A673 (cell line): ENCODE measurements at places on chromosomes 13 and 19.

- H3K36me3 ChIP-seq, result no peaks in the 10 kb centered on the region
- H3K4me3 ChIP-seq, result peak within 1 kb of the TSS; percentile 48
Measured at GRCh38 chr19:45340232-45340898, at the start of gene KLC3. TSS of gene KLC3 (plus strand) at chr19:45340750. CDS start at chr19:45345542, 4,792 bp downstream.

GRCh38 chr13:75319254-75319653 is 162.7 kb downstream of the TBC1D4 start:
- DNase-seq, result no peak
- no peaks in the 10 kb centered on the region for H3K36me3 ChIP-seq
- H3K4me1 ChIP-seq, result peaks cover 20% of the 10 kb centered on the region
- no peaks in the 10 kb centered on the region for H3K27me3 ChIP-seq

DNA sequence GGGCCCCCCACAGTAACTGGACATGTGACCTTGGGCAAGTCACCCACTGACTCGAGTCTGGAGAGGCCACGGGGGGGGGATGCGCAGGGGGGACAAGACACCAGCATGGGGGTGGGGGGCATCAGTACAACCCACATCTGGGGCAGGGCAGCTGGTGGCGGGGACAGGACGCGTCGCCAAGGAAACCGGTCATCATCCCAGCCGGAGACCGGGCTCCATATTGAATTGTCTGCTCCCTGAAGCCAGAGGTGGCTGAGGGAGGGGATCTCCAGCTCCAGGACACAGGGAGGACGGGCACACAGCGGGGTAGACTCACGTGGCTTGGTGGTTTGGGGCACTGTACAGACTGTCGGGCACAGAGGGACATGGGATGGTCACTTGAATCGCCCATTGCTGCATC is 11.4 kb downstream of the ONECUT3 start:
- no peak overlapping the region for H3K4me3 ChIP-seq
- no peaks in the 10 kb centered on the region for H3K36me3 ChIP-seq
- no peak overlapping the region for H3K27ac ChIP-seq
- DNase-seq, result no peak

DNA sequence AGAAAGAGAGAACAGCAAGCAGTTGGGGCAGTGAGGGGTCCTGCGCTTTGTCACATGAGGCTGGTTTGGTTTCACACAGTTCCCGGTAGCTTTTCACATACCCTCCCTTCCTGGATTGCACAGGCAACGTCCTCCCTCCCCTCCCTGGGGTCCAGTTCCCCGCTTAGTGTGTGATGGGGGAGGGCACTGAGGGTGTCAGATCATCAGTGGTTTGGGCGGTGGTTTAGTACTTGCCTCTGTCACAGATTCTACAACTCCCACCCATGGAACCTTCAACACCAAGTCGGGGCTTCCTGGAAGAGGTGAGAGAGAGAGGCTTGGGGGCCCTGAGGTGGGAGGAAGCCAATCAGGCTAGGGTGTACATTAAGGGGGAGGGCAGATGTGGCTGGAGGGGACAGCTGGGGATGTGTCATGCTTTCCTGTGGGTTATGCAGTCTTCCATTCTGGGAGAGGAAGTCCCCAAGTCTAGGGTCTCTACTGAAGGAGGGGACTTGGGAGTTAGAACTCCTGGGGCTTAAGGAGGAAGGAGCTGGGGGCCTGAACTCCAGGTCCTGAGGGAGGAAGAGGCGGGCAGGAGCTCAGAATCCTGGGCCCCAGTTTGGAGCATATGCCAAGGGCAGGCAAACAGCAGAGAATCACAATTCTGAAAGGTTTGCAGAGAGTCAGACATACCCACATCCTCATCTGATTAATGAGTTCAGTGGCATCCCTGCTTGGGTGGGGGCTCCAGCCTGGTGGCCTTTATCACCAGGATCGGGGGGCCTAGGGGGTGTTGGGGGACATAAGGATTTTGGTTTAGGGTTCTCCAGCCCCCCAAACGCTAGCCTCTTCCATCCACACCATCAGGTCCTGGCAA is at the start of gene NKG7:
NKG7 (minus strand) TSS at position 6 of the 856 bp plus-strand sequence. CDS start 119 bp downstream, outside the sequence.
- peaks cover 5% of the 10 kb centered on the region for H3K4me1 ChIP-seq
- H3K27me3 ChIP-seq, result no peaks in the 10 kb centered on the region
- no peaks in the 10 kb centered on the region for H3K36me3 ChIP-seq
- DNase-seq, result no peak
